Stimulated activated CD4-positive, alpha-beta T cell treated with anti-CD3 and anti-CD28 coated beads, Interleukin-4, amount 100 ng/mL, for 24 hours (primary cell): ENCODE measurements at places on chromosomes 3 and 15.
A peak's percentile ranks its signal among the peaks of the same experiment; 100 is the strongest.

GRCh38 chr15:66941108-66941711 lies 124.2 kb upstream of the SMAD3 start:
- DNase-seq: no peak

GRCh38 chr3:38614091-38614490 lies 35.4 kb downstream of the SCN5A start:
- no peak for DNase-seq

GRCh38 chr15:101022876-101023275 lies 103.7 kb downstream of the LRRK1 start:
- no peak for DNase-seq

DNA sequence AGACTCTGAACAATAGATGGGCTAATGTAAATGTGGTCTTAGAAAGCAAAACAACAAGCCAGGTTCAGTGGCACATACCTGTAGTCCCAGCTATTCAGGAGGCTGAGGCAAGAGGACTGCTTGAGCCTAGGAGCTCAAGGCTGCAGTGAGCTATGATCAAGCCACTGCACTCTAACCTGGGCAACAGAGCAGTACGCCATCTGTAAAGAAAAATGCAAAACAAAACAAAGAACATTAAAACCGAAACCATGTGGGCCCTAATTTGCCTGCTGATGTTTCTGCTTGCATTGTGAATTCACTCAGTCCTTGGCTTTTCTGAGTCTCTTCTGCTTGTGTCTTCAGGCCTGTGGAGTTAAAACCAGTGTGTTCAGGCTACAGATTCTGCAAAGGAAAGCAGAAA lies 56.7 kb downstream of the CCNL1 start:
- DNase-seq: no peak

DNA sequence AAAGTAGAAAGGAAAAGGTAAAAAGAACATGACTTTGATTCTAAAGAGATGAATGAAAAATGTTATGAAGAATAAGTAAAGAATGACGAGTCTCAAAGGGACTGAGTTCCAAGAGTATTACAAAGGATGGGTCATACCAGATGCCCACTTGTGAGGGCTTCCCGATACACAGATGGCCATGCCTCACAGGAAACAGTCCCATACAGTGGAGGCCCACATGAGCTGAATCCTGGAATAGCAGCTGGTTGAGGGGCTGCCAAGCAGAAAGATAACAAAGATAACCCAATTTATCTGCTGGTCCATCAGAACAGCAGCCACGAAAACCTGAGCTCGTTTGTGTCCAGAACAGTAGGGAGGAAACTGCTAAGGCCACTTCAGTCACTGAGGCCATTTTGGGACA lies 3.7 kb downstream of the SSR3 start:
- DNase-seq: no peak

DNA sequence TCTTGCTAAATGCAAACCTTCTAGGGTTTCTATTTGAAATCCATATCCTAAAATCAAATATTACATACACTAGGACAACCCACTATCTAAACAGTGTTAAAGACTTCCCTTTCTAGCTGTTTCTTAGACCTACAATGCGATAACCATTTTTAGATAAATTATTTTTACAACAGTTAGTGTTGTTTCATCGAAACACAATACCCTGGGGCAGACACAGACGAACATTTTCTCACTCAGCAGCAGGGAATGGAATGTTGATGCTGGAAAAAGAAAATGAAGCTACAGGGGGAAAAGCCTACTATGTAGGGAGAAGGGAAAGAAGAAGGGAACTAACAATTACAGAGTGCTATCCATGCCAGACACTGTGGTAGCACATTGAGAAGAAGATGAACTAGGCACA lies 6.0 kb upstream of the HERC1 start:
- no peak for DNase-seq

- no peak for DNase-seq
These were observed 257.7 kb downstream of the VGLL3 start for GRCh38 chr3:86733257-86733656.

DNA sequence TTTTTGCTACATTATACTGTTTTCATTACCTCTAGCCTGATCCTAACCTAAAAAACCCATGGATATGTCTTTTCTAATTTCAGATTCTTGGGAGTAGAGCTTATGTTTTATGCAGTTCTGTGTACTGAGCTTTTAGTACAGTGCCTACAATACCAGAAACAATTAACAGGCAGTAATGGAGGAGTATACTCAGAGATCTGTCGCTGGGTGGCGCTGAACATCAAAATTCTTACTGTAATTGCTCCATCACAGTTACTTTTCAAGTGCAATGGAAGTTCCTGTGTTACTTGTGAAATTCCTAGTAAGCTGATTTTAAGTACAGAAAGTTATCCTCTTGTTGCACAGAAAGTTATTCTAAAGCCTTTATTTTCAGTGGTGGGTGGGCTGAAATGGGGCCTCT lies 66.9 kb downstream of the RNF13 start:
- peak; percentile 9 for DNase-seq

DNA sequence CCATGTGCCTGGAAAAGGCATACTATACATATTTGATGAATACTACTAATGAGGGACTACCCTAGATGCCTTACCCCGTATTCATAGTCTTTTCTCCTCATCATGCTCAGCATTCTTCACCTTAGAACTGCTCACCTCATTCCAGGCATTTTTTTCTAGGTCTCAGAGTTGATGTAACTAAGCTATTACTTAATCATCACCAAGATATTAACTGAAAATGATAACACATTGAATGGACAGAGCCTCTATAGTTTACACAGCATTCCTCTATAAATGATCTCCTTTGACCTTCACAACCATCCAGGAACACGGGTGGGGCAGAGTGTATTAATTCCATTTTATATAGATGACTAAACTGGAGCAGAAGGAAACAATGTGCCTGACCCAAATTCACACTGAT lies 174.1 kb upstream of the DPH6 start:
- DNase-seq: no peak

- DNase-seq: no peak
These were observed 37.2 kb downstream of the WHAMM start for GRCh38 chr15:82846621-82847020.

DNA sequence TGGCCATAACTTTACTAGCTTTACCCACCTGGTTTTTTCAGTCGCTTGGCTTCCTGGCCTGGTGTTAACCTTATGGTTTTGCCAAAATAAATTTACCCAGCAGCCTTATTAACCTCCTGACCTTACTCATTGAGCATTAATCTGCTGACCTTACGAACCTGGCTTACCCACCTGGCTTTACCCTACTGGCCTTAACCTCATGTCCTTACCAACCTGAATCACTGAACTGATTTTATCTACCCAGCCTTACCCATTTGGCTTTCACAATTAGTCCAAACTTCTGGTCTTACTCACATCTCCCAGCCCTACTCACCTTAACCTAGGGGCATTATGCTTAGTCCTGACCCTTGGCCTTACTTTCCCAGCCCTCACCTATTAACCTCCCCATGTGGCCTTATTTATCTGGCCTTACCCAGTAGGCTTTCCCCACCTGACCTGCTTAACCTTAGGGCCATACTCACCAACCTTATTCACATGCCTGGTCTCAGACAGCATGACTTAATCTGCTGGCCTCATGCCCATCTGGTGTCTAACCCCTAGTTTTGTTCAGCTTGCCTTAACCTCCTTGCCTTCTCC lies 93.4 kb downstream of the IL12A start:
- DNase-seq: no peak
